ENCODE measurements at places on chromosomes 12 and 14.
A peak's percentile ranks its signal among the peaks of the same experiment; 100 is the strongest.

GRCh38 chr12:27032679-27033078 lies 10.3 kb downstream of the MED21 start:
- no peak for DNase-seq

- DNase-seq = no peak
Observed at GRCh38 chr12:93221841-93222240, 155.9 kb upstream of the NUDT4 start.

DNA sequence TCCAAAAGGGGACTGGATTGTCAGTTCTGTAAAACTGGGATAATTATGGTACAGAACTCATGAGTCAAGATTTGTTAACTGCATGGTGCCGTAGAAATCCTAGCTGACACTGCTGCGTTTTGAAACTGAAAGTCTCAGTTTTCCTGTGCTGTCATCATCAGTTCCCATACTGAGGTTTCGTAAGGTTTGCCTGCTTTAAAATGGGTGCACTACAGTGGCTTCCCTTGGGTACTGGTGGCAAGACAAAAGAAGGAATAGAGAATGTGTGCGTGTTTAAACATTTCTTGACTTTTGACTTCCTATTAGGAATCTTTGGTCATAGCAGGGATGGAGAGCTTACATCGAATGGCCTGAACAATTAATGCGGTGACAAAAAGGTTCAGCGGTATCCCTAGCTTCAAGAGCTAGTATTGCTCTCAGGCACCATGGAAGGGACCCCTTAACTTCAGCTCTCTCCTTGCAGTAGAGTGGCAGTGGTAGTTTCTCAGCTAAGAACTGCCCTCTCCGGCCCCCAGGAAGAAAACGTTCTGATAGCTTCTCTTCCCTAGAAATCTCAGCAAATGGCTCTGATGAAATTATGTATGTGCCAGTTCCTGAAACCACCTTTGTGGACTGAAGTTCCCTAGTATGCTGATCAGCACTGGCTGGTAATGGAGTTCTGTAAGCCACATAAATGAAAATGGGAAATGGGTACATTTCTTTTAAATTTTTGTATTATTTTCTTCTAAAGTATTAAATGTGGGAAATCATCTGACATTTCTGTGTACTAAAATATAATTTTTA lies 28.9 kb downstream of the ANO6 start:
- DNase-seq = peak; percentile 86

- no peak for DNase-seq
Observed at GRCh38 chr14:54680651-54681050, 113.7 kb downstream of the SAMD4A start.

DNA sequence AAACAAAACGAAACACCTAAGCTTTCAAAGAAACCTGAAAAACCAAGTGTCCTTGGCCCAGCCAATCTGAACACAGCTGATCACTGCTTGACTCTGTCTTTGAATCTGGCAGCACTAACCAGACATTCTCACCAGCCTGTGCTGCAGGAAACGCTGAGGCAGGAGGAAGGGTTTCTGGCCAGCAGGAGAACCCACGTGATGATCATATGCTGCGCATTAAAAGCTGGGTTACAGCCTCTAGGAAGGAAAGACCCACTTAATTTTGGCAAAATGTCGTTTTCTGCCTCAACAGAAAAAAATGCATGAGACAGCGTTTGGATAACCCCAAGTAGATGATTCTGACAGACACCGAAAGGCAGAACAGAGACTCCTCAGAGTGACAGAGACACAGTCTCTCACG lies 9.8 kb downstream of the APPL2 start:
- peak; percentile 13 for DNase-seq

- no peak for DNase-seq
Observed at GRCh38 chr14:77950371-77951063, 150.6 kb downstream of the ADCK1 start.

DNA sequence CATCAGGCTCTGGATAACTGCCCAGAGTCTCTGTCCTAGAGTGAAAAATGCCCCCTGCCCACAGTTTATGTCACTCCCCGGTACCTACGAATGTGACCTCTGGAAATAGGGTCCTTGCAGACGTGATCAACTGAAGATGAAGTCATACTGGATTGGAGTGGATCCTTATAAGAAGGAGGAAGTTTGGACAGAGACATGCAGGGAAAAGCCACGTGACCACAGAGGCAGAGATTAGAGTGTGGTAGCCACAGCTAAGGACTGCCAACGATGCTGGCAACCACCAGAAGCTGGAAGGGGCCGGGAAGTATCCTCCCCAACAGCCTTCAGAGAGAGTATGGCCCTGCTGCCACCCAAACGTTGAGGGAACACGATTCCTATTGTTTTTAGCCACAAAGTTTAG lies 101.2 kb upstream of the NCOR2 start:
- peak; percentile 65 for DNase-seq

GRCh38 chr12:103952497-103952896 lies 13.2 kb upstream of the TDG start:
- no peak for DNase-seq

DNA sequence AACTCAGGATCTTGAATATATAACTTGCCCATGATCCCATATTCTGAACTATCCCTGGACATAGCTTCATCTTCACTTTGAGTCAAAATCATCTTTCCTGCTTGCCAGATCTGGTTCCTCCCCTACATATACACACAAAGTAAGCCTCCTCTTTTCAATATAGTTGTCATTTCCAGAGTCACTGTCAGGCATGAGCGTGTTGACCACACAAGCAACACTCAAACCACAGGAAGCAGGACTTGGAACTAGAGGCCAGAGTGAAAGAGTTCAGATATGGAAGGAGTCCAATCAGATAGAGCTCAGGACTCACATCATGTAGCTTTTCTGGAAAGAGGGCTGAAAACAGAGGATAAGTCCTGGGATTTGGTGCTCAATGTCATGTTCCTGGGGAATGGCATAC lies 1140.6 kb downstream of the BCL11B start:
- no peak for DNase-seq

GRCh38 chr14:89098254-89098653 lies 273.8 kb downstream of the TTC8 start:
- DNase-seq = no peak

DNA sequence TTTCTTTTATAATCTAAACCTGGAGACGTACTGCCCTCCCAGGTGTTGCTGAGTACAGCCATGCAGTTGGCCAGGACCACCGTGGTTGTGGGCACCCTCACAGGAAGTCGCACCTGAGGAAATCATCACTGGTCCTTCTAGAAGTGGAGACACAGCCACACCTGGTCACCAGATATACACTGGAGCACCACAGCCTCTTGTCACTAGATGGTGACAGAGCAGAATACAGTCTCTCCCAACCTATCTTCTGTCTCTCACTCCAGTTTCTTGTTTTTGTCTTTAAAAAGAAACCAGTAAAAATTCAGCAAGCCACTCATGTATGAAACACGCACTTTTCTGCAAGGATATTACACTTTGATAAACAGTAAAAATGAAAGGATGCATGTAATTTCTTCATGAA lies 43.1 kb upstream of the GPHB5 start:
- no peak for DNase-seq

Measured in MV-4-11 (cell line).